Muscle of leg (tissue), 16 donors: ENCODE measurements at places on chromosomes 2 and 18. TPM values are rescaled to one million over a fixed set of nuclear protein-coding genes. Genes with fewer than 3 reads are reported as not detected.

DNA sequence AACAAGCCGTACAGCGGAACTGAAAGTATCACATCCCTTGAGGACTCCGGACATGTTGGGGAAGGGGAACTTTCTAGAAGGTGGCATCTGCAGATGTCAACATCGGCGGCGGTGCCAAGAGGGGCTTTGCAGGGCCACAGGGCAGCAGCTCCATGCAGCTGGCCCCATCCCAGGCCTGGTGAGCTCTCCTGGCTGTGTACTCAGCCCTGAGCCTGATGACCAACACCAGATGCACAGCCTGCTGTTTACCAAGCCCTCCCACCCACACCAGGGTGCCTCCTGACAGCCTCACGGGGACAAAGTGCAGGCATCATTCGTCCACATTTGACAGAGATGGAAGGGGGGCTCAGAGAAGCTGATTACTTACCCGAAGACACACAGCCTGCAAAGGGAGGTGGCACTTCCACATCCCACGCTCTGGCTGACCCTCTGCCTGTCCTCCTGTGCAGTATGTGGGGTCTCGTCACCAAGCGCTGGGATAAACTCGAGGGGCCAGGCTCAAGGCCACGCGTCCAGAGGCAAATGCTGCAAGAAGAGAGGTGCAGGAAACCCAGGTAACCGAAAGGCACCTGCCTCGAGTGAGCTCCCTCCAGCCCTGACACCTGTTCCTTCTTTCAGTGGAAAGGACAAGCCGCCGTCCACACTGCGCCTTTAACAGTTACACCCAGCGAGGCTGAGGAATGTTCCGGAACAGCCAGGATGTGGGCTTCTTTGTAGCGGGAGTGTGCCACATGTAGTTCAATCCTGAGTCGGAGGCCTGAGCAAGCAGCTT lies 69.0 kb upstream of the ASAP2 start:
- H3K27me3 ChIP-seq, result no peaks in the 10 kb centered on the region
- no peaks in the 10 kb centered on the region for H3K36me3 ChIP-seq
- H3K4me3 ChIP-seq, result no peak overlapping the region

DNA sequence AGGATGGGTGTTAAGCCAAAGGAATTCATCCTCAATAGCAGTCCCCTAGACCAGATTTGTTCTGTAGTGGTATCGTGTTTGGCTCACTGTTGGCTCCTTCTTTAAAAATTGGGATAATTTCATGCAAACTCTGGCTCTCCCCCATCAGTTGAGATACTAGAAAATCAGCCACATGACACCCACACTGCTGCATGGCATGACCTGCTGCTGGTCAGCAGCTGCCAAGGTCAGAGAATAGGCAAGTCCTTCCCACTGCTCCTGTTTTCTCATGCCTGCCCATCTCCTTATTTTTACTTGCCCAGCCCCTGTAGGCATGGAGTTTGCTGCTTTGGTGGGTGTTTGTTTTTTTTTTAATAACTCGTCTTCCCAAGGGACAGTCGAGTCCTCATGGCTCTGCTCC lies 1.0 kb upstream of the SNRNP200 start:
- H3K27ac ChIP-seq, result no peak overlapping the region
- no peak for DNase-seq
- H3K4me3 ChIP-seq, result peak overlapping the region; percentile 89
- peaks cover 24% of the 10 kb centered on the region for H3K36me3 ChIP-seq

DNA sequence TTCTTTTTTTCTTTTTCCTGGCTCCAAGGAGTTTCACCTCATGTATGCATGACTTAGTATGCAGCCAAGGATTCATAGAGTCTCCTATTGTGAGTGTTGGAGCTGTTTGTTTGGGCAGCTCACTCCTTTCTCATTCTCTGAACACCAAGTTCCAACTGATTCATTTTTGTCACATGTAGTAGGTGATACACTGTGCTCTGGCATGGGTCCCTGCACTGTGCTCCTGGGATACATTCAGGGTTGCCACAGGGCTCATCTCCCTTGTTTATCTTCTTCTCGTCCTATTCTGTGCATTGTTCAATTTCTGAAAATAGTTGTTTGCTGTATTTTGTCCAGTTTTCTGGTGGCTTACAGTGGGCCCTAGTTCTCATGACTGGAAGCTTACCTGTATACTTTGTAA lies 96.8 kb downstream of the ZNF407 start:
- no peaks in the 10 kb centered on the region for H3K4me1 ChIP-seq
- no peaks in the 10 kb centered on the region for H3K36me3 ChIP-seq
- no peak overlapping the region for H3K4me3 ChIP-seq
- DNase-seq, result no peak
- H3K27ac ChIP-seq, result no peak overlapping the region

DNA sequence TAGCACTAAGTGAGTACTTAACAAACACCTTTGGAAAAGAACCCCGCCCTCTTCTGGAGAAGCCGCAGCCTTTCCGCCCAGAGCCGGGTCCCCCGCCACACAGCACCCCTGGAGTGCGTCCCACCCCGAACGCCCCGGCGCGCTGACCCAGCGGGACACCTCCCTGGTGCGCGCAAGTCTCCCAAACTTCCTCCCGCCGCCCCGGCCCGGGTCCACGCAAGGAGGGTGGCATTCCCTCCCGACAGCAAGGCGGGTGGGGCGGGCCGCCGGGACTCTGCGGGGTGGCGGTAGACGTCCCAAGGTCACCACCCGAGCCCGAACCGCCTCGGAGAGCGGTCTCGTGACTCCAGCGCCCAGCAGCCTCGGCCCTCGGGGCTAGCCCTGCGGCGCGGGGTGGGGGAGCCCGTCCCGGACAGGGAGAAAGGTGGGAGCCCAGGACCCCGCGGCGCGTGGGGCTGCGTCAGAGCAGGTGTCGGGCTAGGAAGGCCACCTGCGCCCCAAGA lies 598 bp downstream of the CCDC93 start:
- peak overlapping the region; percentile 88 for H3K27ac ChIP-seq
- H3K4me3 ChIP-seq, result peak overlapping the region; percentile 99
- H3K36me3 ChIP-seq, result peaks cover 3% of the 10 kb centered on the region

Gene DNER
- 1.9 TPM for total RNA-seq

DNA sequence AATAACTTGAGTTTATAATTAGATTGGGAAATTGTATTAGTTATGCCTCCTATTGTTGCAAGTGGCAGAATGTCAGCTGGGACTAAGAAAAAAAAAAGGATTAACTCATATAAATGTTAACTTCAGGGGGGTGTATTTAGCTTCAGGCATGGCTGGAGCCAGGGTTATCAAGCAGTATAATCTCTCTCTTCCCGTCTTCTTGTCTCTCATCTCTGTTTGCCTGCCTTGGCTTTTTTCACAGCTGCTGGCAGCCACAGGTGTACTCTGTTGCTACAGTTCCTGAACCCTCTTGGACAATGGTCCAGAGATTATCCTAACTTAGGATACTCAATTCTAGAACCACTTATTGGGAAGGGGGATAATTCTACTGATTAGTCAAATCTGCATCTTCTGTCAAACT lies 370.7 kb upstream of the MEX3C start:
- no peaks in the 10 kb centered on the region for H3K36me3 ChIP-seq
- H3K4me3 ChIP-seq, result no peak overlapping the region
- H3K4me1 ChIP-seq, result no peaks in the 10 kb centered on the region

Gene REG3A
- not detected for total RNA-seq

DNA sequence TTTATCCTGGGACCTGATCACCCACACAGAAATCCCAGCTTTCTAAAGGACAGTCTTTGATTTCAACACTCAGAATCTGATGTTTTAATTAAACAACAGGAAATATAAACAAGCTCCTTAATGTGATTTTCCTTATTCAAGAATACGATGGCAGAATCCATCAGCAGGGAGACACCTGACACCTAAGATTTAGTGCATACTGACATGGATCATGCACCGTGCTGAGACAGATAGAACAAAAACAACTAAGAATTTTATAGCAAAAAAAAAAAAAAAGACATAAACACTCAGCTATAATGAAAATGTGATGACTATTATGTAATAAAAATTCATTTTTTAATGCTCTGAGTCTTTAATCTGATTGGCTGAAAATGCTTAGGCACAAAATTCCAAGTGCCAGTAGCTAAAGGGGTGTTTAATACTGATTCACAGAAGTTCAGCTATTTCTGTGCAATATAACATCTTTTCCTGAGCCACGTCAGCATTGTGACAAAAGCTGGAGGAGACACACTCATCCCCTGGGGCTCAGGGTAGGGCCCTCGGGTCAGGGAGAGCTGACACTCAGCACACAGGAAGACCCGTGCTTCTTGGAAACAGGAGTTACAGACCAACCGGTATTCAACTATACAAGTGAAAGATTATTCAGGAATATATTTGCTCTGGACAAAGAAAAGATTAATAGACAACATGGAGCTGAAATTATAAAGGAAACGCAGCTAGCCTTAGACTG lies 247.4 kb downstream of the FBXO15 start:
- H3K27ac ChIP-seq, result no peak overlapping the region
- no peak for DNase-seq
- H3K4me1 ChIP-seq, result no peaks in the 10 kb centered on the region
- no peaks in the 10 kb centered on the region for H3K27me3 ChIP-seq

DNA sequence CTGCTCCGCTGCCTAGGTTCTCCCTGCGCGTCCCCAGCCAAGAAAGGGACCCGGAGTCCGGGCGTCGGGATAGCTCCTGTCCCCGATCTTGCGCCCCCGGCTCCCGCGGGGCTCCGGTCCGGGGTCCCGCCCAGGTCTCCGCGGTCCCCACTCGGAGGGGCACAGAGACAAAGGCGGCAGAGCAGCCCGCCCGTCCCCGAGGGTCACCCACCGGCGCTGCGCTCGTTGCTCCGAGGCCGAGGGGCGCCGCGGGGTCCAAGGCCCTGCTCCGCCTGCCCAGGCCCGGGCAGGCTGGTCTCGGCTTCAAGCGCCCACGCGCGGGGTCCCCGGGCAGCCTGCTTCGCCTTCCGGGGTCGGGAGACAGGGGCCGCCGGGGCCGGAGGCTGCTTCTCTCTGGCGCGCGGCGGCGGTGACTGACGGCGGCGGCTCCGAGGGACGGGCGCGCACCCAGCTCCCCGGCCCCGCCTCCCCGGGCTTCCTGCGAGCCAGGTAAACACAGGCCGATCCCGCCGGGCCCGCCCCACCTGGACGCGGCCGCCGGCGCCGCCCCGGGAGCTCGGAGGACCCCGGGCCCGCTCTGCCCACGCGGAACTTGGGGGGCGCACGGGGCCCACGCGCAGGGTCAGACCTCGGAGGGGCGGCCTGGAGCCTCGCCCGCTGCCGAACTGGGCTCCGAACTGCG lies at the start of gene MBP:
Gene MBP (minus strand): TSS at position 415 of the 682 bp plus-strand sequence. CDS start 27,522 bp downstream, outside the sequence.
- peak within 1 kb of the TSS; percentile 80 for H3K27ac ChIP-seq
- peaks cover 29% of the 10 kb centered on the region for H3K27me3 ChIP-seq
- peak; percentile 51 for DNase-seq
- H3K36me3 ChIP-seq, result no peaks in the 10 kb centered on the region
- H3K4me3 ChIP-seq, result peak within 1 kb of the TSS; percentile 66

DNA sequence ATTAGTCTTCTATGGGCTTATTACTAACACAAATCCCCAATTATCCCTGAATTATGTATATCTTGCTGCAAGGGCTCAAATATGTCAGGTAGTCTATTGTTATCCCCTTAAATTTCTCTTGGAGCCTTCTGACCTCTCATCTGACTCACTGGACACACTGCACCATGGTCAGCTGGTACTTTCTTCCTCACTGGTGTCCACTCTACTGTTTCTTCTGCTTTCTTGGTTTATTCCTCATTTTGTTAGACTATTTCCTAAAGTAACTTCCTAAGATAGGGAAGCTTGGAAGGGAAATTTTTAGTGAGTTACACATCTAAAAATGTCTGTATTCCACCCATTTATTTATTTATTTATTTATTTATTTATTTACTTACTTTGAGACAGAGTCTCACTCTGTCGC lies 26.5 kb downstream of the WDR35 start:
- H3K36me3 ChIP-seq, result peaks cover 8% of the 10 kb centered on the region
- H3K27ac ChIP-seq, result no peak overlapping the region
- H3K4me1 ChIP-seq, result no peaks in the 10 kb centered on the region
- DNase-seq, result no peak
- H3K27me3 ChIP-seq, result no peaks in the 10 kb centered on the region
- no peak overlapping the region for H3K4me3 ChIP-seq

- H3K27ac ChIP-seq, result no peak overlapping the region
- no peaks in the 10 kb centered on the region for H3K27me3 ChIP-seq
- no peak overlapping the region for H3K4me3 ChIP-seq
- H3K4me1 ChIP-seq, result peaks cover 5% of the 10 kb centered on the region
- H3K36me3 ChIP-seq, result no peaks in the 10 kb centered on the region
- DNase-seq, result no peak
Observed at GRCh38 chr2:10067330-10067729, 12.9 kb downstream of the CYS1 start.

Gene CYP26B1
- total RNA-seq, result 11.7 TPM

DNA sequence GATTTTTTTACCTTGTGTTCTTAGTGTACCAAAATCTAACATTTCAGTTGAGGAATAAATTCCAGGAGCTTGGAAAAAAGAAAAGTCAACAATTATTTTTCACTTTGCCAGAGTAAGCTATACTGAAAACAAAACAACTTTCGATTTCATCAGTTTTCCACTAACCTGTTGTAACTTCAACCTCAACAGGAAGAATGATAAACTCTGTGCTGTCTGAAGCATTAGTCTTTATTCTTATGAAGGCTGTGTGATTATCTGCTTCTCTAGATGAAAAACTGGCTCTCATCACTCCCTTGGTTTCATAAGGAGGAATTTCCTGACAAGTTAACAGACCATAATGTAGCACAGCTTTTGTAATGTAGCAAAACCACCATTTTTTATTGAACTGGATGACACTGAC lies 121.2 kb downstream of the ZAP70 start:
- no peaks in the 10 kb centered on the region for H3K4me1 ChIP-seq
- no peak overlapping the region for H3K27ac ChIP-seq
- DNase-seq, result no peak
- H3K36me3 ChIP-seq, result peaks cover 6% of the 10 kb centered on the region

DNA sequence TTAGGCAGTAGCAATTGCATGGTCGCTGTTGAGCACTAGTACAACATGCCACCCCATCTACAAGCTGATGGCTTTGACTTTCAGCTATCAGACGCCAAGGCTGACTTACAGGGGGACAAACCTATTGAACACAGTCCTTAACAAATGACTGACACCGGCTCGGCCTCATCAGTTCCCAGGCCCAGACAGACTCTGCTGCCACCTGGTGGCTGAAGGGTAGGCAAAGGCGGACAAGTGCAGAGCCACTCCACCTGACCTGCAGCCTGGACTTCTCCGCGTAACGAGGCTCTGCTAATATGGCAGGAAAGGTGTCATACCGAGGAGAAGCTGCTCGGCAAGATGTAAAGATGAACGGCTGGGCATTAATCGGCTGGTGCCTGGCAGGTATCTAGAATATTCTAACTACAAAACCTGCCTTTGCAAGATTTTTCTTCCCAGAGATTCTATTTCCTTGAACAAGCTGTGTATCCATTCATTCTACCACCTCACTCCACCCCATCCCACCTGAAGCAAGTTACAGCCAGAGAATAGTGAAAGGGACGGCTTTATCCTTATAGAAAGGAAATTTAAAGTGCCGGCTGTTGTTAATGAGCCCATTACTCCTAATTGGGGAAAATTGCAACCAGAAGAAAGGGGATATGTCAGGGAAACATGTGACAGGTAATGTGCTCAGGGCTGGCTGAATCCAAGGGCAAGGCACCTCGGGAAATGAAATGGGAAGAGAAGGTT lies 67.4 kb downstream of the STEAP3 start:
- H3K27me3 ChIP-seq, result no peaks in the 10 kb centered on the region
- H3K36me3 ChIP-seq, result no peaks in the 10 kb centered on the region
- no peak overlapping the region for H3K4me3 ChIP-seq
